ENCODE measurements at places on chromosomes 3 and 15.

DNA sequence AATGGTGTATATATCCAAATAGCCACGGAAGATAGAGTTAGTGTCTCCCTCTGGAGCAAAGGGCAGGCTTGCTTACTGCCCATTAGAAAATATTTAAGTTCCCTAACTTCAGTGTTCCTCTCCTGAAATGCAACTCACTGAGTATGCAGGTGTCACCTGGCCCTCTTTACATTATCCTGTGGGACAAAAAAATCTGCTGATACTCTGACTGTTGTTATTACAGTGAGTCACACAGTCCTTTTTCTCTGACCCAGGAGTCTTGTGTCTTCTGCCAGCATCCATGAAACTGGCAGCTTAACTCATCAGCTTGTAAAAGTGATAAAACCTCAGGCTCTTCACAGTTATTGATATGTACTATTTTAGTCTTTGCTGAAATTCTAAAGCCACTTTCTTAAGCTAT, 42.2 kb upstream of the RASGRF1 start:
- no peak for DNase-seq

DNA sequence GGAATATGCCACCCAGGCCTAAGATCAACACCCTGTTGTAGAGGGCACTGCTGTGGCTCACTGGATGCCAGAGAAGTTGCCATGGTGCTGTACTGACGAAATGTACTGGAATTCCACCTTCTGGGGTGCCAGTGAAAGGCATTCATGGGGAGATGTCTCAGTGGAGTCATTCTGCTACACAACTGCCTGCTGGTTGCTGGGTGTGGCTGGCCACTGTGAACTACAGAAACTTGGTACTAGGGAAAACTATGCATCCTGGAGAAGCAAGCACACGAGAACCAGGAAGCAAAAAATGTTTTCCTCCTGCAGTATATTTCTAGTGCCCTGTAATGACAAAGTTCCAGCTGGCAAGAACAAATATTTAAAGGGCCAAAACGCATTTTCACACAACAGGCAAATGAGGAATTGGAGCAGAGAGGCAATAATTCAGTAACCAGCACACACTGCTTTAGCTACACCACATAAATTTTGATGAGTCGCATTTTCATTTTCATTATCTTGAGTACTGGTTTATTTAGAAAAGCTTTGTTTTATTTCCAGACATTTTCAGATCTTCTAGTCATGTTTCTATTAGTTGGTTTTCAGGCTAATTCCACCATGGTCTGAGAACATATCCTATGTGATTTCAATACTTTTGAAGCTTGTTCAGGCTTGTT, 18.3 kb upstream of the RFX7 start:
- DNase-seq, result no peak

DNA sequence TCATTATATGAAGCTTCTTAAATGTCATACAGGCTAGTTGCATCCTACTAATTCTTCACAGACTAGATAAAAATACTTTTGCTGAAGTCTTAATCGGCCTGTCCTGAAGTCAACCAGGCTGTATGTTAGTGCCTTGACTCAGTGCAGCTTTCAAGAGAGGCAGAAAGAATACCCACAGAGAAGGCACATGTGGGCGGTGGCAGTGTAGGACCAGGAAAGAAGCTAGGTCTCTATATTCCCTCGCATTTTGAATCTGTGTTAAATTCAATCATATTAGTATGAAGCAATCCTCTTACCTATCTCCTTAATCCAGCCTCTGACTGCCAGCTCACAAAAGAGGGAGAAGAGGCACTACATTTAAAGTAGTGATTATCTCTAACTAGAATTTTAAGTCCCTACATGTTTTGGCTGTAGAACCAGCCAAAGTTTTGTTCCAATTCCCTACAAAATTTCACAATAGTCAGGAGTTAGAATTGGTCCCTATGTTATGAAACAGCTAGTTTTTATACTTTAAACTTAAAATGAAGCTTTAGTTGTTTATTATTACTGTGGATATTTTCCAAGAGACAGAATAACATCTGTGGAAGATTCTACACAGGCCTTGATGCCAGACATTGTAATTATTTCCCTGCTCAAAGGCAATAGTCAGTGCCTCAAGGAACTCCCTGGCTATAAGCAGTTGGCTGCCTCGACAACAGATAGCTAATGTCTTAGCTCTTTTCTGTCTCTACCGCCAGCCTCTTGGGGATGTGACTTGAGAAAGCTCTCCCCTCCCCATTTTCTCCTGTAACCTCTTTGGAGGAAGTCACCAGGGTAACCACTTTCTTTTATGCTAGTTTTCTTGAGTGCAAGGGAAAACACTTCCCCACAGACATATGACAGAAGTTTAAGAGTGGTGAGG, 31.9 kb downstream of the CRTC3 start:
- DNase-seq, result no peak

DNA sequence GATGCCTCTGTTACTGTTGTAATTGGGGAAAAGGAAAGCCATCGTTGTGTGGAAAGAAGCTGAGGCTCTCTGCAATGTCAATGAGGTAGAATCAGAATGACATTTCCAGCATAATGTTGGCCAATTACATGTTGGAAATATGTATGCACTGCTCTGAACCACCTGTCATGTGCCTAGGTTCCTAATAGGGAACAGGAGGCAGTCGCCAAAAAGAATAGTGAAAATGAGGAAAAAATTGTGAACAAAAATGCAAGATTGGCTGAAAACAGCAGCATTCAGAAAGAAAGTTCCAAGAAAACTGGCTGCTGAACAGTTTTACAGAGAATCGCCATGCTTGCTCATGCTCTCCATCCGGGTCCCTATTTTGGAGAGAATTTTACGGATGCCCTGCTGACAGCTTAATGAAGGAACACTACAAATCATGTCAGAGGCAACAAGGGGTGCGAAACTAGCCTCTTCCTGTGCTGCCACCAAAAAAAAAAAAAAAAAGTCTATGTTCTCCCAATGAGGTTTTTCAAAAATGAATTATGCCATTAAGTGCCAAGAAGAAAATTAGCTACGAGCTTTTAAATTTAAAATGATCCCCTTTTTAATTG, 305.9 kb upstream of the ARRDC4 start:
- no peak for DNase-seq

GRCh38 chr15:60939389-60939788, 289.7 kb downstream of the RORA start:
- DNase-seq, result no peak

- no peak for DNase-seq
Measured at GRCh38 chr15:33400941-33401340, 90.2 kb downstream of the RYR3 start.

- DNase-seq, result peak; percentile 80
Measured at GRCh38 chr3:143001034-143001368, 369 bp upstream of the U2SURP start.

DNA sequence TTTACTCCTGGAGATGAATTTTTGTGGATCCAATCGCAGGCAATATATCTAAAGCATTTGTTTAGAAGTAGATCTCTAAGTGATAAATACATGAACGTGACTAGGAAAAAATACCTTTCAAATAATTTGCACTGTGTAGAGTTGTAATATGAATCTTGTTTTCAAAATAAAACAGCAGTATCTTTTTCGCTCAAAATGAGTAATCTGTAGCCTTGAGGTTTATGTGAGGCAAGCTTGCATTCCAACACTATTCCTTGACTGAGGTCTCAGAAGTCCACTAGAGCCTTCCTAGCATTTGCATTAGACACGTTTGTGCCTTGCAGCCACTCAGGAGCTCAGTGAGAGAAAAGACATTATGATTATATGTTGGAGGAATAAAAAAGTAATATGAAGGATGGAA, 138.3 kb upstream of the ROBO1 start:
- DNase-seq, result no peak

- DNase-seq, result no peak
Measured at GRCh38 chr3:46860017-46860809, 3.0 kb downstream of the MYL3 start.

DNA sequence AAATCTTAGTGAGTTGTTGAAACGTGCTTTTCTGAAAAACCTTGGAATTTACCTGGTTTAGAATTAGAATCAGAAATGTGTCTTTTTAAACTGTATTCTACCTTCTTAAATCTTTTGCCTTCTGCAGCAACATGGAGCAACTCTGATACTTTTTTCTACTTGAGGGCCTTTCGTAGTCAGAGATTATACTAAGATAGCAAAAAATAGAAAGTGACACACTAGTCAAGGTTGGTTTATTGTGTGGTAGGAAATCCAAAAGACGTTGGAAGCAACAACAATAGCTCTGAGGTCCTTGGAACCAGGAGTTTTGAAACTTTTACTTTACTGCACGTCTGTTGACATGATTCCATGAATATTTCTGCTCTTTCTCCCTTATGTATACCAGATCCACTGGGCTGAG, 294.9 kb downstream of the LPP start:
- no peak for DNase-seq

DNA sequence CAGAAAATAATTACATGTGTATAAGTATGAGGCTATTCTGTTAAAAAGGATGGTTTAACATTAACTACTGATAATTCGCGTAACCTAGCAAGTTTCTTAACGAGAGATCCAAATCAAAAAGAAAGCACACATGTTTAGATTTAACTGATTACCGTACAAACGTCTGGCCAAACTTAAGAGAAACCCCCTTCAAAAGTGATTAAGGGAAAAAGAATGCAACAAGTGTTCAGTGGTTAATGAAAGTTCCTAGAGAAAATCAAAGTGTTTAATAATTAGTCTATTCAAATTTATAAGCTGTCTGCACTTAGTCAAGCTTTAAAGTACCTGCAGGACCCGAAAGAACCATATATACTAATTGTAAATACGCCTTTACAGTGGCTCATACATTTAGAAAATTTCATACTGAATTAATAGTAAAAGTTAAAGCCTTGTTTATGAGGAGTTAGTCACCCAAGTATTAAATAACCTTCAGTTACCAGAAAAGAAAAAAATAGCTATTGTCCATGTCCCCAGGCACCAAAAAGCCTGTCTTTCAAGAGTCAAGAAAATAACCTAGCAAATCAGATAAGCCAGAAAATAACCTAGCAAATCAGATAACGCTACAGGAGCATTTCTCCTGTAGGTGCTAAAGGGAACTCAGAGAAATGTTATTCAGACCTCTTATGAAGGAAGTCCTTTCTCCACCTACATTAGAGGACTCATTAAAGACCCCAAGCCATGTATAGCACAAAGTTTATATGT, 34.6 kb downstream of the ZNF589 start:
- no peak for DNase-seq

All from GM13977 (cell line).